Stimulated activated CD8-positive, alpha-beta memory T cell treated with anti-CD3 and anti-CD28 coated beads, Interleukin-2, amount 100 ng/mL, for 1 hour (primary cell): ENCODE measurements at places on chromosomes 1 and 21.

DNA sequence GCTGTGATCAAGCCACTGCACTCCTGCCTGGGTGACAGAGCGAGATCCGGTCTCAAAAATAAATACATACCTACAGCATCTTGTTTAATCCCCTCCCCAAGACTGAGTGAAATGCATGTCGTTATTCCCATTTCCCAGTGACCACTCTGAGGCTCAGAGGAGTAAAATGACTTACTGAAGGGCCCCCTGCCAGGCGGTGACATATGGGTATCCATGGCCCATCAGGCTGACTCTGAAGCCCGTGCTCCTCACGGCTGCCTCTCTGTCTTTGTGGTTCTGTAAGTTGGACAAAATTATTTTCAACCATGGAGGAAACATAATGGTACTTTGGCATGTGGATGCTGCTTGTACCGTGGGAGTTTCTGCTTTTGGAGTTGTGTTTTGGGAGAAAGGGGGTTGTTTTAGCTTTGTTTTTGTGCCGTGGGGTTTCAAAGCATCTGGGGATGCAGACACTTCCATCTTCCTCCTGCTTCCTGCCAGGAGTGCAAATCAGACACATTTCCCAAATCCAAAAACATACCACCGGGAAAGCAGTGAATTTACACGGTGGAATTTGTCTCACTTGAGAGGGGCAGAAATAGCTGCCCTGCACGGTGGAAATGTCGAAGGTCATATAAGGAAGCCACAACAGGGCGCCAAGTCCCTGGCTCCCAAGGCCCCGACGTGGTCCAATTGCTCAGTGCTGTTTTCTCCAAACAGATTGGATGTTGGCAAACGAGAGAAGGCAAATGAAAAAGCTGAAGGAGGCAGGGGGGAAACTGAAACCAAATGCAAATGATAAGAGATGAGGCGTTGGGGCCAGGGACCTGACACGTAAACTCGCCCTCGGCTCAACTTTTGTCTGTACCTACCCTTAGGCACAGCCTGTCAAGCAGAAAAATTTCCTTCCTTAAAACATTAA, 17.1 kb upstream of the PINK1 start:
- DNase-seq, result no peak

- DNase-seq, result no peak
Observed at GRCh38 chr1:99858286-99858685, 8.1 kb downstream of the AGL start.

- DNase-seq, result no peak
Observed at GRCh38 chr1:191974004-191974403, 184.3 kb upstream of the RGS18 start.

GRCh38 chr1:95221306-95221705, 12.7 kb upstream of the RWDD3 start:
- no peak for DNase-seq

- DNase-seq, result no peak
Observed at GRCh38 chr1:208174731-208175507, 69.3 kb downstream of the PLXNA2 start.

DNA sequence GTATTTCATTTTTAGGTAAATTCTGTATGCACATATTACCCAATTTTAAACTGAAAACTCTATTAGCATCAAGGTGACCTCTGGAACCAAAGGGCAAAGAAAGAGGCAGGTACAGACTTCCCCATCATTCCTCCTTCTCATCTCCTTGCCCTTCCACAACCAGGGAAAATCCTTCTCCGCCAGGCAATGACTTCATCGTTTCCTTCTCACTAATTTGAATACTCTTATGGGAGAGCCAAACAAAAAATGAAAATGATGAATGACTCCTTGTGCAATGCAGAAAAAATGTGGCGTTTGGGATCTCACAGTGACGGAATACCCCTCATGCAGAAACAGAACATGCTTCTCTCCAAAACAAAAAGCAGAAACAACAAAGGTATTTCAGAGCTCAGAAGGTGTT, 83.7 kb downstream of the HLCS start:
- no peak for DNase-seq

- no peak for DNase-seq
Observed at GRCh38 chr1:115211071-115211745, 121.9 kb upstream of the TSPAN2 start.

DNA sequence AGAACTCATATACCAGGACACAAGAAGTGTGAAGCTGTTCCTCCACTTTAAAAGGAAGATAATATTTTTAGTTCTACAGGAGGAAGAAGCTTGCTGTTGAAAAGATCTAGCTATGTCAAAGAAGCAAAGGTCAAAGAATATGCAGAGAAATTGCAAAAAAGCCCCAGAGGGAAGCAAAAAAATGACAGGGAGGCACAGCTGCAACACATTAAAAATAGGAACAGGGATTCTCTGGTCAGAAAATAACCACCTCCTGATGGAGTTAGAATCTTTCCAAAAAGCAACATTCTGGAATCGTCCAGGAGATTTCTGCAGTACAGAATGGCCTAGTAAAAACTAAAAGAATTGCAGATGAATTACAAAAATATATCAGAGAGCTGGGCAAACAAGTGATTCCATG, 238.9 kb upstream of the PRMT6 start:
- DNase-seq, result no peak

GRCh38 chr1:225709101-225709500, 56.2 kb upstream of the ENAH start:
- no peak for DNase-seq

DNA sequence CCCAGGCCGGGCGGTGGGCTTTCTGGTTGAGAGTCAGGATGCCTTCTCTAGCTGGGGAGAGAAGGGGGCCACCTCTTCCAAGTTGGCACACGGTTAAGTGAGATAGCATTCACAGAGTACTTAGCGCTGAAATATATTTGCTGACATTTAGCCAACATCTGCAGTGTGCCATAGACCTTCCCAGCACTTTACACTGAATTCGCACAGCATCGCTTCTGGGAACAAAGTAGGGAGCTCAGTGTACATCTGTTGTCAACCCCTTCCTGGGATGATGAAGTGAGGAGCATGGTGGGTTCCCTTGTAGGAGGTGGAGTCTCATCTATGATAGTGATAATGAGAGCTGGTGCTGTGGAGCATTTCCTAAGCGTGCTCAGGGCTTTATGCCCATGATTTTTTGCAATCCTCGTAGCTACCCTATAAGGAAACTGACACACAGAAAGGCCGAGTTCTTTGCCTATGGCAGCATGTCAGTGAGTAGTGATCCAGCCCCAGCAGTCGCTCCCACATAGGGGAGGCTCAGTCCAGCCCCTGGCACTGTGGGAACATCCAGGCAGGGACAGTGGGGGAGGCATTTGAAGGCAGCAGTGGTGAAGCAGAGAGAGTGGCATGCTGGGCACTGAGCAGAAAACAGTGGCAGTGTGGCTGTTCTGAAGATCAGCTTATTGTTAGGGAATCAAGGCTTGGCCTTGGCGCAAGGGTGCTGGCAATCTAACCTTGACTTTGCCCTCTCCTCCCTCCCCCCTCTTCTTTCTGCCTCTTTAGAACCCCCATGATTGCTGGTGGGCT, 176.2 kb downstream of the PGBD5 start:
- DNase-seq, result no peak
